NCI-H1417 (cell line): ENCODE measurements at places on chromosomes 11 and 22.

- DNase-seq = no peak
Observed at GRCh38 chr22:43479301-43479950, 67.6 kb downstream of the MPPED1 start.

DNA sequence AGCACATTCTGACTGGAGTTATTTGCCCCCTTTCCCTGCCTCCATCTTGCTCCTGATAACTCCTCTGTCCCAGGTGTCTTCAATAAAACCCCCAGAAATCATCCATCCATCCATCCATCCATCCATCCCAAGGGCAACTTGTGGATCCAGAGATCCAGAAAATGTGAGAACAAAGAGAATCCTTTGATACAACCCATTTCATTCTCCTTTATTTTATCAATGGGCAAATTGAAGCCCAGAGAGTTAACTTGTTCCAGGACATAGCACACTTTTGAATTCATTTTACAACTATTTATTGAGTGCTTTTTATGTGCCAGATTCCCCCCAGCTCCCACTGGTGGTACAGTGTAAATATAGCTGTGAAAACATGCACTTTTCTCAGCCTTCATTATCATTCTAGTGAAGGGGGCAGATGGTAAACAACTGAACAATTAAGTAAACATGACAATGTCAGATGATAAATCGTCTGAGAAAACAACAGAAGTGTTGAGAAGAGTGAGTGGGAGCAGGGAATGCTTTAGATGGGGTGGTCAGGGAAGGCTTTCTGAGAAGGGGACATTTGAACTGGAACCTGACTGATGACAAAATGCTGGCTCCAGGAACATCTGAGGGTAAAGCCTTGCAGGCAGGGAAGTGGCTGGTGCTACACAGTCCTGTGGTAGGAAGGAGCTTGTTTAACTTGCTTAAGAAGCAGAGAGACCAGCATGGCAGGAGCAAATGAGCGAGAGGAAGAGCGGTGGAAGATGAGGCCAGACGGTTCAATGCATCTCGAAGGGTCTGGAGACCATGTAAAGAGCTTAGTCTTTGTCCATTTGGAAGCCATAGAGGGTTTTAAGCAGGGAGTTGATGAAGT is 80.0 kb upstream of the TIMP3 start:
- DNase-seq = no peak

GRCh38 chr11:131925829-131926228 is 555.4 kb downstream of the NTM start:
- DNase-seq = no peak

- DNase-seq = no peak
Observed at GRCh38 chr11:57273448-57274058, 36.5 kb upstream of the APLNR start.

DNA sequence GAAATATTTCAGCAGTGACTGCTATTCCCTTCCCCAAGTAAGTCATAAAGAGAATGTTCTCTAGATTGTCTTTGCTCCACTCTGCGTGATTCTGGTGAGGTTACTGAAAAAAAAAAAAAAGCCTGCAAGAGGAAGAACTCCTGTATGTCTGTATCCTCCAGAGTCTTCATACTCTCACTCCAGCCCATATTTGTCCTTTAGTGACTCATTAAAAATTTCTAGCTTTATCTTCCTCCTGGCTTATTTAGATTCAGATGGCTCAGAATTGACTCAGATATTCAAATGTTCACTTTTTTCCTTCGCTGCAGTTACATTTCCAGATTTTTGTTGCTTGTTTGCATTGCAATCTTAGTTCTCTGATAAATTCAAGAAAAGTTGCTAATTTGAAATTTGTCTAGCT is 76.3 kb upstream of the CNTN5 start:
- no peak for DNase-seq

DNA sequence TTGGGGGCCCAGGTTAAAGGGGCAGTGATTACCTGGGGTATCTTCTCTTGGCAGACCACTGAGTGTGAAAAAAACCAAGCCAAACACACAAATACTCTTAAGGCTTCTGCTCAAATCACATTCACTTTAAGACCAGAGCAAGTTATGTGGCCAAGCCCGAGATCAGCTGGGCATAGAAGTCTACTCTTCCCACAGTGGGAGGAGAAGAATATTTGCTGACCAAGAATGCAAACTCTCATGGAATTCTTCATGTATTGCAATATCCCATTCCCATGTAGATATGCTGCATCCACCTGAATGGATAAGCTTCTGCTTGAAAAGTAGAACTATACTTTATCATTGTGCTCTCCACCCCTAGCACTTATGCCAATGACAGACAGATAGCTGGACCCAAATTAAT is 37.1 kb upstream of the C11orf87 start:
- DNase-seq = no peak
